Activated CD4-positive, alpha-beta T cell treated with anti-CD3 and anti-CD28 coated beads for 36 hours (primary cell): ENCODE measurements at places on chromosomes 4 and X.
A peak's percentile ranks its signal among the peaks of the same experiment; 100 is the strongest.

DNA sequence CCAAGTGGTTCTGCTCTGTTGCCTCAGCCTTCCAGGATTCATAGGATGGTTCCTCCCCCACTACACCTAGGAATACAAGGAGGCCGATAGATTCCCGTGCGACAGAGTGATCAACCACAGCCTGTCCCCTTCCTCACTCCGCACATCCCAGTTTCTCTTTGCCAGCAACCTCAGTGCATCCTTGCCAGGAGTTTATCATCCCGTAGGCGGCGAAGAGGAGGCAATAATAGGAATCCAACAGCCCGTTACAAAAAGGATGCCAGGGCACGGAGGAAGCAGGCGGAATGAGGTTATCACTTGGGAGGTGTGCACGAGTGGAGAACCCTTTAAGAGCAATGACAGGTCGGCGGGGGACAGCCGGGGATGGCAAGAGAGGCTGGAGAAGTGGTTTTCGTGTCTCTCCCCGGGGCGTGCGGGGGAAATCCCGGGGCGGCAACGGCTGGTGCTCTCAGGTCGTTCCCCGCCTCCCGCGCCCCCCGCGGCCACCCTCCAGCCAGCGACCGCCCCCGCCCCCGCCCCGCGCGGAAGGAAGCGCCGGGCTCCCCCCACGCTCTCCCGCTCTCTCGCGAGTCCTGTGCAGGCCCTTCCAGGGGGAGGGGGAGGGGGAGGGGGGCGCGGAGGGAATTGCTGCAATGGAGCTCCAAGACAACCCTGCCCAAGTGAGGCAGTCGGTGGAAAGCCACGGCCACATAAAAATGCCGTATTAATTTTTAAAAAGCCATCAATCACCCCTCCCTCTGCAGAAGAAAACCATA lies 1.6 kb downstream of the PPP3CA start:
- DNase-seq, result peak; percentile 65

GRCh38 chr4:40890764-40891163 lies 141.0 kb downstream of the NSUN7 start:
- DNase-seq, result no peak

- DNase-seq, result peak; percentile 60
These were observed 18.0 kb upstream of the TMSB4X start for GRCh38 chrX:12956704-12957534.

GRCh38 chr4:107977482-107977881 lies 12.2 kb upstream of the HADH start:
- DNase-seq, result no peak

GRCh38 chr4:156194896-156195295 lies 241.2 kb upstream of the CTSO start:
- DNase-seq, result no peak

DNA sequence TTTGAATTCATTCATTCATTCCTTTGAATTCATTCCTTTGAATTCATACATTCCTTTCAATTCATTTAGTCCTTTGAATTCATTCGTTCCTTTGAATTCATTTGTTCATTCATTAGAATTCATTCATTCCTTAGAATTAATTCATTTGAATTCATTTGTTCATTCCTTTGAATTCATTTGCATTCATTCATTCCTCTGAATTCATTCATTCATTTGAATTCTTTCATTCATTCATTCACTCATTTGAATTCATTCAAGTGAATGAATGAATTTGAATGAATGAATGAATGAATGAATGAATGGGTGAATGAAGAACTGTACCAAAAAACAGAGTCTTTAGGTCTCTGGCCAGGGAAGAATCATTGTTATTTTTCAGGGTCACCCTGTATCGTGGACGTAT lies 216.6 kb downstream of the DHRSX start:
- DNase-seq, result no peak

- peak; percentile 5 for DNase-seq
These were observed 27.4 kb upstream of the SPON2 start for GRCh38 chr4:1199556-1200331.

DNA sequence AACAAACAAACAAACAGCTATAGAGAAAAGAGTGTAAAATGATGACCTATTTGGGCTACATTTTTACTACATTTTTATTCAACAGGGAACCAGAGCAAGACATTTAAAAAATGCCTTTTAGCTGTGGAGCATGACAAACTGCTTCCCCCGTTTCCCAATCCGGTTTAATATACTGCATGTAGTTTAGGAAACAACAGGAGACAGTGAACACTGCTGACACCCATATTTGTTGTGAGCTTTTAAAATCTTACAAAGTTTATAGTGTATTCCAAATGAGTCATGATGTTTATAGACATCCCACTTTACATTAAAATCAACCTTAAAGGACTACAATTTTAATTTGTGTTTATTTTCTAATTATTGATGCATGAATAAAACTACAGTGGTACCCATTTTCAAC lies 1238.3 kb downstream of the TECRL start:
- DNase-seq, result no peak

GRCh38 chr4:6986072-6986780 lies 56.9 kb upstream of the TADA2B start:
- no peak for DNase-seq

GRCh38 chr4:142036795-142037583 lies 400.6 kb downstream of the IL15 start:
- DNase-seq, result no peak
